ENCODE measurements at places on chromosomes 12 and 14.

DNA sequence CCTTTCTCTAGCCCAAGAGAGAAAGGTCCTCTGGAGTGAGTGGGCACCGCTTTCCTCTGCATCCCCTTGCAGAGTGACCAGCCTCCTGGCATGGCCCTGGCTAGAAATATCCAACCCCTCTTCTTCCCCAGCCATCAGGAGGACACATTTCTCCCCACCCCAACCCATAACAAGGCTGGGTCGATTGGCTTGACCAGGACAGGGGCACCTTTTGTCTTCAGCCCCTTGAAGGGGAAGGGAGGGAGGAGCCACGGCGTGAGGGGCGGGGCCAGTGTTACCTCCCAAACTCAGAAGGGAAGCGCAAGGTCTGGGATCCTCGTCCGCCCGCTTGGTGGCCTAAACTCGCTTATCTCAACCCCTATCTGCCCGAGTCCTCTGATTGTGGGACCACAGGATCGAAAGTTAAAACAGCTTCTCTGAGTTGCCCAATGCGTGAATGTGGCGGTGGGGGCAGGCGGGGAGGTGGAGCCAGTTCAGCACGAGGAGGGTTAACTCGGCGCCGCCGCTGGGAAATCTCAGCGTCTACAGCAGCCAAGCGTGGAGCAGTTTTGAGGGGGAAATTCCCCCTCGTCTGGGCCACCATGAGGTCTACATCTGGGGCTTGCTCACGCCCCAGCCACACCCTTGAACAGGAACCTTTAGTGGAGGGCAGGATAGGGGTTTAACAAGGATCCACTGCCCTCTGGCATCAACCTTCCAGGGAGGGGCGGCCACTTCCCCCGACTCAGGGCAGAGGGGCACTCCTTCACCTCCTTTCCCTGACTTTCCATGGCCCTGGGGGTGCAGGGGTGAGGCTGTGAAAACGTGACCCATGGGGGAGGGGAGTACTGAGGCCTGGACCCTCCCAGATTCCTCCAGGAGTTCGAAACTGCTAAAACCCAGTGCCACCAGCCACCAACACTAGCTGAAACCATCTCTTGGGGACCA is 795 bp downstream of the STAT6 start:
- peak; percentile 80 for DNase-seq

- DNase-seq, result no peak
Observed at GRCh38 chr12:6088921-6089747, 35.3 kb downstream of the VWF start.

GRCh38 chr14:62181591-62181990 is 419.4 kb downstream of the SNAPC1 start:
- DNase-seq, result no peak

- no peak for DNase-seq
Observed at GRCh38 chr14:45810152-45810872, 557.3 kb upstream of the MIS18BP1 start.
